ENCODE measurements at places on chromosomes 16 and 17.

DNA sequence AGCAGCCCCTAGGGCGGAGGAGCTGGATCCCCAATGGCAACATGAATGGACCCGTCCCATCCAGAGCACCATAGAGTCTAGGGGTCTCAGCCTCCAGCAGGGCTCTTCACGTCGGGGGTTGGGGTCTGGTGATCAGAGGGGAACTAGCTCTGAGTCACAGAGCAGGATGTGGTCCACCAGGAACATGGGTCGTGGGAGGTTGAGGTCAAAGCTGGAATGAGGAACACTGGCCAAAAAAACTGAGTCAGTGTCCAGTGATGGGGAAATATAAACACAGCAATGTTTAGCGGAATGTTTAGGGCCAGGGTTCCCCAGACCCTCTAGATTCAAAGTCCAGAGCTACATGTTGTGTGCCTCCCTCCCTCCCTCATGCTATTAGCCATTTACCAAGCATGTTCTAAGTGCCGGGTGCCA, 79.1 kb upstream of the C16orf82 start:
- no peak for DNase-seq

DNA sequence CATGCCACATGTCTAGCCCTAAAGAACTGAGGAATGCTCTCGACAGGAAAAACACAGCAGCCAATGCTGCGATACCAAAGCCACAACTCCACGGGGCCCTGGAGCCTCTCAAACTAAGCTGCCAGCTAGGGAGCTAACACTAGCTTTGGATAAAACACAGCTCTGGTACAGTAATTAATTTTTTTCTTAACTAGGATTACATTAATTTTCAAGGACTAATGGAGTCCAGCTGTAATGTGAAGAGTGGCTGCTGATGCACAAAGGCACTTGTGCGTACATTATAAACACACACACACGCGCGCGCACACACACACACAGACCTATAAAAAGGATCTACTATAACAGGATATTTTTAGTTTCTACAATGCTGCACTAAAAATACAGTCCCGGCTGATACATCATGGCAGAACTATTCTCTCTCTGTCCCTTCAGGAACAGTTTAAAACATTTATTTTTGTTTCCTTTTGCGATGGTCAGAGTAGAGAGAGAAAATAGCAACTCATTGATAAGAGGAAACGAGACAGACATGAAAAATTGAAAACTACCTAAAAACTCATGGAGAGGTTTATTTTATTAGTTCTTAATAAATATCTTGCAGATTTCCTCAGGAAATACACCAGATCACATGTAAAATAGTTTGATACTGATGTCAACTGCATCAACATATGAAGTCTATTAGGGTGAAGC, 88.5 kb downstream of the SMG6 start:
- DNase-seq, result no peak

- DNase-seq, result no peak
These were observed 46.4 kb downstream of the MYH11 start for GRCh38 chr16:15810411-15810810.

- DNase-seq, result no peak
These were observed 20.7 kb downstream of the SPNS2 start for GRCh38 chr17:4519361-4519788.

GRCh38 chr16:84729716-84730320, 30.0 kb downstream of the USP10 start:
- no peak for DNase-seq

DNA sequence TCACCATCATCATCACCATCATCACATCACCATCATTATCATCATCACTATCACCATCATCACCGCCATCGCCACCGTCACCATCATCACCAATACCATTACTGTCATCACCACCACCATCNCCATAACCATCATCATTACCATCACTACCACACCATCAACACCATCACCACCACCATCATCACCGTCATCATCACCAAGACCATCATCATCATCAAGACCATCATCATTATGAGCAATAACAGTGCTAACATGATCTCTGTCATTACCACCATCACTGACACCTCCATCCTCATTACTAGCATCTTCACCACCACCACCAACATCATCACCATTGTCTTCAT, 16.1 kb upstream of the ZNF469 start:
- DNase-seq, result no peak

DNA sequence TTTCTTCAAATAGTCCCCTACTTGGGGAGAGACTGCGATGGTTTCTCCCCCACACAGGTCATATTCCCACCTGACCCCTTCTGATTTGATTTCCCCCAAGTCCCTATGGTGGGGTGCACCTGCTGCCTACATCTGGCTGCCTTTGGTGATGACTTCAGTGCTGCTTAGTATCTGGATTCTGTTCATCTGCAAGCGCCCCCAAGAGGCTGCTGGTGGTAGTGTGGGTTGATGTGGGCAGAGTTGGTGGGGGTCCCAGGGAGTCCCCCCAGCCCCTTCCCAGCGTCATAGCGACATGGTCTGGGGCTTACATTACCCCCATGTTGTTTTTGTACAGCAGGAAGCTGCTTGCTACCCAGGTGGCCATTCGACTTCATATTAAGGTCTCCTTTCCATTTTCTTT, 99.2 kb downstream of the NTN1 start:
- no peak for DNase-seq

All from stimulated activated CD4-positive, alpha-beta T cell treated with anti-CD3 and anti-CD28 coated beads, Interleukin-4, amount 100 ng/mL, for 1 hour (primary cell).